ENCODE measurements at places on chromosomes 5 and 9.

DNA sequence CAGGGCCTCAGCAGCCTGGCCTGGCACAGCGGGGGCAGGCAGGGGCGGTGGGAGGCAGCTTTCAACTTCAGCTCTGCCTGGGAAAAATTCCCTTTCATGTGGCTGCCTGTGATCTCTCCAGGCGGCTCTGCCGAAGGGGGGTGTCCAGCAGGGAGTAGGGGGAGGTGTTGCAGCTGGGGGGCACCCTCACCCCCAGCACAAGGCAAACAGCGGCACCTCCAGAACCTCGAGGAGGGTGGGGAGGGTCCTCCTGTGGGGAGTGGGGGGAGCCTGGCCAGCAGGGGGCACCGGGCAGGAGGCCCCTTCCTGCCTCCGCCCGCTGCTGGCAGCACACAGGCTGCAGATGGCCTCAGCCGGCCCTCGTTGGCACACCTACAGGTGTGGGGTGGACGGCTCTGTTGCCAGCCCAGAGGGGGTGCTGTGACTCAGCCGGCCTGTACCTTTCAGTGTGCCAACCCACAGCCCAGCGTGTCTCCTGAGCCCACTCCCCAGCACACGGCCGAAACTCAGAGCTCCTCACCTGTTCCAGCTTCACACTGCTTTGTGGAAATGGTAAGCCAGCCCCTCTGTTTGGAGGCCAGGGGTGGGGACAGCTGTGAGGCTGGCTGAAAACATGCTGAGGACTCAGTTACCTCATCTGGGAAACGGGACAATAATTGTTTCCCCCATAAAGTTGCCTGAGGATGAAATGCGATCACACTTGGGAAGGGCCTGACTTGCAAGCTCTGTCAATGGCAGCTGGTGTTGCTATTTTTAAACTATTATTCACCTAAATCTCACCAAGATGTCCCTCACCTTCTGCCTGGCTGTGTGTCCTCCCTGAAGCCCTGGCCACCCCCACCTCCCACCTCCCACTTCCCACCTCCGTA is 37.0 kb downstream of the CXXC5 start:
- DNase-seq = no peak

GRCh38 chr5:125310749-125311148 is 564.3 kb upstream of the ZNF608 start:
- DNase-seq = no peak

GRCh38 chr5:141330299-141331080 is at the start of gene PCDHGA1:
Gene PCDHGA1, plus strand, starts transcription at chr5:141330514.
- no peak for DNase-seq

GRCh38 chr9:15856591-15856990 is 303.7 kb downstream of the CCDC171 start:
- DNase-seq = no peak

DNA sequence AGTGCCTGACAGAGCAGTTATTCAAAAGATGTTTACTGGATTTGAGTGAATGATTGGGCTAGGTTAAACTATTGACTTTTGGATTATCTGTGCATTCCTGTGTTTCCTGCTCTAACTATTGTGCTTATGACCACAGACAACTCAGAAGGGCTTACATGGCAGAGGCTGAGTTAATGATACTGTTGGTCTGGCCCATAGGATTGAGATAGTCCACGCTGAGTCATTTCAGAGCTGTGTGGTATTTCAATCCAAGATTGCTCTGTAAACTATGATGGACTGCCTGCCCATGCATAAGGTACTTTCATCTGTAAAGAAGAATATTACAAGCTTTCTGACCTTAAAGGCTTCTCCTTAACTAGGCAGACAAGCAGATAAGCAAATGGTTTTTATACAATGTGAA is 49.1 kb upstream of the SLIT3 start:
- no peak for DNase-seq

- DNase-seq = peak; percentile 77
Measured at GRCh38 chr5:150458802-150459557, 9.4 kb upstream of the RPS14 start.

- no peak for DNase-seq
Measured at GRCh38 chr9:129023036-129023907, 4.9 kb downstream of the SH3GLB2 start.

GRCh38 chr9:36036253-36036779 is 397 bp upstream of the RECK start:
- no peak for DNase-seq

Measured in GM13977 (cell line).